ENCODE measurements at places on chromosomes 5 and 9.

DNA sequence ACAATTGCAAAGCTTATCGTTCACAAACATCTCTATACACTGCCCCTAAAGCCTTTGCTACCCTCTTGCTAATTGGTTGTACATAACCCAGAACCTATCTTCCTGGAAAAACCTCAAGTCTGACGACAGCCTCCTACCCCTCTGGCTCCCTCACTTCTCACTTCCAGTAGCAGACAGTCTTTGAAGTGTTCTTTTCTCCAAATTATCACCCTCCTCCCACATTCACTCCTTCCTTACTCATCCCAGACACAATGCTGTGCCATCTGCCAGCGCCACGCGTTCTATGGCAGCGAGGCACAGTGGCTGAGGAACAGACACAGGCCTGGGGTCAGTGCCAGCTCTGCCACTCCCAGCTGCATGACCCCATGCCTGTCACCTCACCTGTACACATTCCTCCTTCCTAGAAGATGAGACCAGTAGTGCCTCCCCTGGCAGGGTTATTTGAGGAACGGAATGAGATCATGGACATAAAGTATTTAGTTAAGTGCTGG lies 27.7 kb downstream of the CLTA start:
- DNase-seq = no peak

DNA sequence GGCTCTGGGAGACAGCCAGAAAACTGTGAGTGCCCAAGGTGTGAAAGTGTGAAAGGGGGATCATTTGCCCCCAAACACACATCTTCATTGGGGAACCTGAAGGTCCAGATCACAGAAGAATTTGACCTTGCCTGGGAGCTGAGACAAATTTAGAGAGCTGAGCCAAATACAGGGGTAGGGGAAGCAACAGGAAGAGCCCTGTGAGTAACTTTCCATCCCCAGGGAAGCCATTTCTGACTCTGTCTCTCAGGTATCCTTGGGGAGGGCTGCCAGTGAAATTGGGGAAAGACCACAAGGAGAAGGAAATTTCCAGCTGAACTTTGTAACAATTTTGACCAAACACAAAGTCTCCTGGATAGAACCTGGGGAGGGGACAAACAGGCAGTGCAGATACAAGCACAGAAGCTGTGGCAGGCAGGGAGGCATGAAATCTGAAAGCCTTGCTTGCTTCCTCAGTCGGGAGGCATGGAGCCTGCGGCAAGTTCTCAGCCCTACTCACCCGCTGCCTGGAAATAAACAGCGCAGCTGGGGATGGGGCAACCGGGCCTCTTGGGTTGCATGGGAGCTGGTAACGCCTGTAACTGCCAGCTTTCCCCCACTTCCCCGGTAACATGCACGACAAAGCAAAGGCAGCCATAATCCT lies 31.5 kb upstream of the ZCCHC9 start:
- no peak for DNase-seq

DNA sequence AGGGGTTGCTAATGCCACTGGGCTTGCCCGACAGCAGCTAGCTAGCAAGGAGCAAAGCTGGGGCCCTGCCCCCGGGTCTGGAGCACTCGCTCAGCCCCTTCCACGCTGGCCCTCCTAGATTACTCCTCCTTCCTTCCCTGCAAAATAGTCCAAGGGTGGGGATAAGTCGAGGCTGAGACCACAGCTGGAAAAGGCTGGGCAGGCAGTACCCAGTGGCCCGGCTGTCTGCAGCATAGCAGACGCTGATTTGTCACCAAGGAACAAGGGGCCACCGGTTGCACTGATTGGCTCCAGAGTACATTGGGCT lies 73.9 kb downstream of the ADAMTS2 start:
- no peak for DNase-seq

GRCh38 chr5:54835647-54836046 lies 149.7 kb downstream of the ESM1 start:
- no peak for DNase-seq

DNA sequence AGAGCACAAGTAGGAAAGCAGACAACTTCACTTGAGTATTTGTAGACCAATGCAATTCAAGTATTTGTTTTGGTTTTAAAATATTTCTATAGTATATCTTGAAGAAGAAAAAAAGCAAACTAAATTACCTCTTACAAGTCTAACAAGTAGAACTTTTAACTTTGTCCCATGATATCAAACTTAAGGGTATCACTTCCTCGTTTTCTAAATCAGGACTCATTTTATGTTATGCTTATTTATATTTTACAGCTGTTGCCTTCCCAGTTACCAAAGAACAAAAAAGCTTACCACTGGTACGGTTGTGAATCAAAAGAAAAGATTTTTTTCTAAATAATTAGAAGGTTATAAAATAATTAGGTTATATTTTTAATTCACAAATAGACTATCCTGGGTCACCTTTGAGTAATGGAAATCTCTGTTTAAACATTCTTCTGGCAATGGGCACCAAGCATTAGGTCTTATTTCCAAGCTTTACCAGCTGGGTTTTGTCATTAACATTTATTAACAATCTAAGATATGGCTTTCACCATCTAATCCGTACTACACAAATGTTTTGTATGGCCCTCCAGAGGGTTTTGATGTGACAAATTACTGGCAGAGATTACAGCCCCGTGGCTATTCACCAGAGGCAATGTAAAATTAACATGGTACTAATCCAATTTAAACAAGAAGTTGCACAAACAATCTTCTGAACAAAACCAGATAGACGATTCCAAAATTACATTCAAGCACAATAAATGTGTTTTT lies 63.6 kb downstream of the CEP120 start:
- no peak for DNase-seq

DNA sequence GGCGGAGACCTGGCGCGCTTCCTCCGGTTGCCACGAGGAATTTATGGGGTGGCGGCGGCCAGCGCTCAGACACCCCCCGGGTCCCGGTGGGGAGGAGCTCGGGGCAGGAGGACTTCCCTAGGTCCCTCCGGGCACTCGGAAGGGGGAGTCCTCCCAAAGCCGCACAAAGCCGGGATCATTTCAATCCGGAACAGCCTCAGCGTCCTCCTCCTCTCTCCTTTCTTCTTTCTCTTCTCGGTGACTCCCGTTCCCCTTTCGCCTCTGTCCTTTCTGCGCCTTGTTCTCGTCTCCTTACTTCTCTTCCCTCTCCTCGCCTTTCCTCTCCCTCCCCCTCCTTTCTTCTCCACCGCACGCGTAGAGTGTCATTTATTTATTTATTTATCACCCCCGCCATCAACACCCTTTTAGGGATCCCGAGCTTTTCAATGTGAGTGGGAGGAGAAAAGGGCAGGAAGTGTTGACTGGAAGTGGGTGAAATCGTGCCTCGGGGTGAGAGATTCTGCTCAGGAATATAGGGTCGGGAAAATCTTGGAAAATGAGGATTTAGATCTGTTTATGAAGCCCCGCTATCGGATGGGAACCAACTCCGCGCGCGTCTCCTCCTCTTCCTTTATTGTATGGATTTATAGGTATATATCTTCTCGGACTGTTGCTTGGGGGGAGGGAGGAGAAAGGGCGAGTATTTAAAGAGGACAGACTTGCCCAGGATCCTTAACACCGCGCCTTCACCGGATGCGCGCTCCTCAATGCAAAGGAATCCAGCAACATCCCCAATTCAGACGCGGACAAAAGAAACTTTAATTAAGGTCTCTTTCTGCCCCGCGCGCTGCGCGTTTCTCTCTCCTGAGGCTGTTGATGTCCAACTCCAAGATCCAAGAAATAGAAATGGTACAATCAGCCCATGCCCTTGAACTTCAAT lies 2.0 kb upstream of the ZNF462 start:
- peak; percentile 51 for DNase-seq

GRCh38 chr5:96439477-96440184 lies 6.6 kb upstream of the PCSK1 start:
- no peak for DNase-seq

GRCh38 chr5:141521244-141521781 lies 32.4 kb downstream of the PCDHGC5 start:
- DNase-seq = no peak

DNA sequence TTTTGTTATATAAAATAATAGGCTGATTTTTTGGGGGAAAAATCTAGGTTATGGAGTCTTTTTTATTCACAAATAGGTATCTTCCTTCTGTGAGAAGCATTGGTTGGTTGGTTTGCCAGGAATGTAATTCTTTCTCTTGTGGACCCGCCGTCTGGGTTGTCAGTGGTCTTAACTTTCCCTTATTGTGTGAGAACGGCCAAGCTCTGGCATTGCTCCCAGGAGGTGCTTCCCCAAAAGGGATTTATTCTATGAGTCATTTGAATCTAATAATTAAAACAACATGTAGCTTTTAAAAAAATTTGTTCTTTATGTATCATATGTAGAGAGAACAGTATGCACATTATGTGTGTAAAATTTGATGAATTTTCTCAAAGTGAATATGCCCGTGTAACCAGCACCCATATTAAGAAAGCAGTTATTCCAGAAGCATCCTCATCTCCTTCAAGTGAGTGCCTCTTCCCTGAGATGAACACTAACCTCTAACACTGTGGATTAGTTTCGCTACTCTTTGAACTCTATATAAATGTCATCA lies 114.4 kb downstream of the MAST4 start:
- no peak for DNase-seq

GRCh38 chr5:176702671-176703641 lies 55.7 kb downstream of the TSPAN17 start:
- DNase-seq = no peak

DNA sequence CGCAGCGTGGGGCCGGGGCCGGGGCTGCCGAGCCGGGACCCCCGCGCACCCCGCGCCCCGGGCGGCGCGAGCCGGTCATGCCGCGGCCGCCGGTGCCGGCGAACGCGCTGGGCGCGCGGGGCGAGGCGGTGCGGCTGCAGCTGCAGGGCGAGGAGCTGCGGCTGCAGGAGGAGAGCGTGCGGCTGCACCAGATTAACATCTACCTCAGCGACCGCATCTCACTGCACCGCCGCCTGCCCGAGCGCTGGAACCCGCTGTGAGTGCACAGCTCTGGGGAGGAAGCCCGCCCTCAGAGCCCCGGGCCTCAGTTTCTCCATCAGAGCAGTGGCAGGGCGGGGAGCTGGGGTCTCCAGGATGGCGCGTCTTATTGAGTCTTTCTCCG lies 335 bp downstream of the GALNT12 start:
- no peak for DNase-seq

GRCh38 chr9:130292106-130292505 lies 26.5 kb downstream of the HMCN2 start:
- DNase-seq = no peak

DNA sequence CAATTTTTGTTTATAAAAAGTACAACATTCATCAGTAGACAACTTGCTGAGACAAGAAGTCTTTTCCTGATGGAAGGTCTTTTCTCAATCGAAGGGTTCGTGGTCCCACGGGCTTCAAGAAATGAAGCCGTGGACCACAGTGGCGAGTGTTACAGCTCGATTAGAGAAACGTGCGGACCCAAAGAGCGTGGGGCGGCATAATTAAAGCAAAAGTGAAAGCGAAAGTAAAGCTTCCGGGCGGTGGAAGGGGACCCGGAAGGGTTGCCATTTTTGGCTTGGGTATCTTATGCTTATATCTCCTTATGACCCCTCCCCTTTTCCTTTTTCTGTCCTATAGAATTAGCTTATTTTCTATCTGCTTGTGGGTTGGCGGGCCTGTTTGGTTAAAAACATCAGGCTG lies 2309.4 kb upstream of the ACO1 start:
- no peak for DNase-seq

- no peak for DNase-seq
Observed at GRCh38 chr5:6825678-6826244, 112.5 kb downstream of the TENT4A start.

DNA sequence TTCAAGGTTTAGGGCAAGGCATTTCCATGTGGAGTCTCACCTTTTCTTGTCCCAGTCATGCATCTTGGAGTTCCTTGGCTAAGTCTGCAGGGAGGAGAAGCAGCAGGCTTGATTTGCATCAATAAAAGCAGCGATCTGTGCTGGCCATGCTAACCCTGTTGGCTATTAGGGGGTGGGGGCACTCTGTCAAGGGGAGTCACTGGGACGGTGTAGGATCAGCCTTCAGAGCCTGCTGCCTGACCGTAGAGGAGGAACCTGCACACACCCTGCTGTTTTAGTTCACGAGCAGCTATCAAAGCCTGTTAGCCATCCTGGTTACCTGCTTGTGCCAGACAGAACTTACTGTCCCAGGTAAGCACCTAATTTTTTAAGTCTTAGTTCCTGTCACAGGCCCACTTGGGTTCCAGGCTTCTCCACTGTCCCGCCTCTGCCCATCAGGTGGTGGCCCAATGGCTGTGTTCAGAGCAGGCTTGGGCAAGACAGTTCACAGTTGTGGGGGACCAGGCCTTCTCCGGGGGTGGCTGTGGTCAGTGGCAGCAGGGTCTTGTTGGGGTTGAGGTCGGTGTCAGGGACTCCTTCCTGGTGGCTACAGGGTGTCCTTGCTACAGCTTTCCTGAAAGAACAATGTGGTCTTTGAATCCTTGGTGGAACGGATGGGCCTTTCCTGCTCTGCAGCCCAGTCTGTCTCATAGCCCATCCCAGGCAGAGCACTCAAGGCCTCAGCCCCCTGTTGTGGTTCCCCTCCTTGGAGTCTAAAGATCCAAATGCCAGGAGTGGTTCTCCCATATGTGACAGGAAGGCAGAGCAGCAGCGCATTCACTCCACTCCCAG lies 43.7 kb downstream of the SECISBP2 start:
- no peak for DNase-seq

- no peak for DNase-seq
Observed at GRCh38 chr5:83025690-83026478, 51.3 kb downstream of the TMEM167A start.

DNA sequence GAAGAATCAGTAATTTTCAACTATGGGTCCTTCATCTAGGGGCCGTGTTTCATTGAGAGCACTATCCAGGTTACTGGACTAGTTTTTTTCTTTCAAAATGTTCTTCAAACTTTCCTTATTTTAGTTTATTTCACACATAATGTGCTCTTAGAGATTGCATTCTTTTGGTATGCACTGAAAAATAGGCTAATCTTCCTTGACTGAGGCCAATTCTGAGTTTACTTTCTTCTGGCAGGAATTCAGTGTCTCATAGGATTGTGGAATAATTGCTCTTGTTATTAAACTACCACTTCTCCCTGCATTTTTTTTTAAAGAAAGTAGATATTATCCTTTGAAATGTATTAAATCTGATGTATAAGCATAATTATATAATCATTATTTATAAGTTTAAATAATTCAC lies 624.5 kb downstream of the RAB3C start:
- no peak for DNase-seq

DNA sequence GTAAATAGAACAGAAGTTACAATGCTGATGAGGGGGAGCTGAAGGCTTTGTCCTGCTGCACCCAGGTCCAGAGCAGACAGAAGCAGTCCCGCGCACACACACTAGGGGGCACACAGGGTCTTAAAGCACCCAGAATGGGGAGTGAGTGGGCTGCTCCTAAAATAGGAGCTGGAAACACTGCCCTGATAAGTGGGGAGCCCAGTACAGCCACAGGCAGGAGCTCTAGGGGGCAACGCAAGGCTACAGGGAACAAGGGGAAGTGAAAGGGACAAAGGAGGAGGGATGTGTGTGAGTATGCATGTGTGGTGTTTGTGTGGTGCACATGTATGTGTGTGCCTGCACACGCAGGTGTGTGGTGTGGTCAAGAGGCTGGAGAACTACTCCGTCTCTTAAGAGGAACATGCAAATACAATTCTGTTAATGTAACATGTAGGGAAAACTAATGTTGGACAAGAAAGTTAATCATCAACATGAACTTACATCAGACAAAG lies 191.5 kb downstream of the ROR2 start:
- peak; percentile 11 for DNase-seq

- DNase-seq = no peak
Observed at GRCh38 chr5:108801776-108802175, 54.1 kb downstream of the FER start.

- DNase-seq = no peak
Observed at GRCh38 chr9:92669527-92669889, 423 bp downstream of the IPPK start.

- DNase-seq = no peak
Observed at GRCh38 chr5:56705217-56705616, 110.1 kb upstream of the MAP3K1 start.

All from SK-N-DZ (cell line).